H1 (cell line): ENCODE measurements at places on chromosomes 4 and X. TPM values are rescaled to one million over a fixed set of nuclear protein-coding genes. Genes with fewer than 3 reads are reported as not detected.

Gene CFAP299
- not detected in 2 replicates for total RNA-seq

Gene RIPPLY1
- total RNA-seq, result not detected in 2 replicates

Gene HTN1
- total RNA-seq, result not detected in 2 replicates

Gene EXOC1L
- not detected in 2 replicates for total RNA-seq

DNA sequence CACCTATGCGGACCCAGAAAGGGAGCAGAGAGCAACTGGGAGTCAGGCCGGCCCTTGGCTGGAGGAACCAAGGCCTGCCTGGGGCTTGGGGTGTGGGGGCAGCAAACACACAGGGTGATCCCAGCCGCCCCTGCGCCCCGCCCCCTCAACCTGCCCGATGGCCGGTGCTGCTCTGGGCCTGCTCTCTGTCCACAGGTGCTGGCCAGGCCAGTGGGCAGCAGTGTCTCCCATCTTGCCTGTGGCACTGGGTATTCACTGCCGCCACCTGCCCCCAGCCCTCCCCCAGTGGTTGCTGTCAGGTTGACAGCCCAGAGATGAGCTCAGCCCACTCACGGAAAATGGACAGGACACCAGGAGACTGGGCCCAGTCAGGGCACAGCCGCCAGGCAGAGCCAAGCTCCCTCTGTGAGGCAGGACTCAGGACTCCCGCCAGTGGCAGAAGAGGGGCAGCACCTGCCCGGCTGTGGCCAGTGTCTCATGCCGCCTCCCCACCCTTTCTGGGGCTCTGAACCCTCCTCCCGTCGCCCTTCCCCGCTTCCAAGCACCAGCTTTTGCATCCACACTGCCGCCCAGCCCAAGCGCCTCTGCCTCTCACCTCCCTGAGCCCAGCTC lies 4.7 kb downstream of the NKX1-1 start:
- peaks cover 4% of the 10 kb centered on the region; the same call in 1 of the 2 replicates for H3K4me1 ChIP-seq
- H3K27me3 ChIP-seq, result peaks cover 62% of the 10 kb centered on the region
- DNase-seq, result no peak
- peaks cover 22% of the 10 kb centered on the region; the same call in 1 of the 2 replicates for H3K36me3 ChIP-seq

DNA sequence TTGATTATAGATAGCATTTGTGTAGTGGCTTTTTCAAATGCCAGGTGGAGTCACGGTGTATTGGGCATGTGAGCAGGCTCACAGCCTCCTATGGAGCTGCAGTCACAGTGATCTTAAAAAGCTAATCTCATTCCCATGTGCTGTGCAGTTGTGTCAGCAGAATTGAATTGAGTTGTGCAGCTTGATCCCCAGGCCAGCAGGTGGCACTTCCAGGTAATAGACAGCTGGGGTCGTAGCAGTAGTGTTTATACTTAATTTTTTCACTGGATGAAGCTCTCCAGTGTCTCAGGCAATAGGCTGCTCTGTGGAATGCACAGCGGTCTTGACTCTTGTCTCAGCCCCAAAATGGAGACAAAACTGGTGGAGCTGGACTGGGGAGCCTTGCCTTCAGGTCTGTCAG lies 1028.1 kb downstream of the SH3BGRL start:
- no peaks in the 10 kb centered on the region for H3K36me3 ChIP-seq
- no peaks in the 10 kb centered on the region for H3K27me3 ChIP-seq
- no peak for DNase-seq
- no peak overlapping the region for H3K27ac ChIP-seq
- H3K4me1 ChIP-seq, result no peaks in the 10 kb centered on the region

- no peak for DNase-seq
- H3K36me3 ChIP-seq, result no peaks in the 10 kb centered on the region
- no peak overlapping the region for H3K27ac ChIP-seq
- no peak overlapping the region for H3K4me3 ChIP-seq
- peaks cover 5% of the 10 kb centered on the region; the same call in 1 of the 2 replicates for H3K4me1 ChIP-seq
Observed at GRCh38 chr4:38612646-38613414, 51.2 kb upstream of the KLF3 start.

GRCh38 chrX:65874110-65874509 lies 165.8 kb downstream of the VSIG4 start:
- H3K27ac ChIP-seq, result no peak overlapping the region
- H3K27me3 ChIP-seq, result no peaks in the 10 kb centered on the region
- no peaks in the 10 kb centered on the region for H3K36me3 ChIP-seq

DNA sequence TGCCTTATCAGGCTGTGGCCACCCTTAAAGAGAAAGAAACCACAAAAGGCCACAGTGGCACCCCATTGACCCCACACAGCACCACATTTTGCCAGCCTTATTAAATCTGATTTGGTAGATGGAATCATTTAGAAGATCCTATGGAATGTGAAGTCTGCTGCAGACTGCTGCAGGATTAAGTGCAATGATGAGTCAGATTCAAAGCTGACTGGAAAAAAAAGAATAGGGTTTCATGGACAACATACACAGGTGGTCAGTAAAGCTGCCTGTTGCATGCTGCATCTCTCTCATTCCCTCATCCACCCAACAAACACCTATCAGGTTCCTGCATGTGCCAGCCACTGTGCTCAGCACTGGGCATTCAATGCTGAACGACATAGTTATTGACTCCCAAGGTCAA lies 56.6 kb downstream of the CHST7 start:
- no peak overlapping the region for H3K4me3 ChIP-seq
- no peaks in the 10 kb centered on the region for H3K27me3 ChIP-seq
- DNase-seq, result no peak
- no peaks in the 10 kb centered on the region for H3K4me1 ChIP-seq
- no peak overlapping the region for H3K27ac ChIP-seq

GRCh38 chr4:39808231-39808749 lies 110.4 kb downstream of the UBE2K start:
- no peaks in the 10 kb centered on the region for H3K4me1 ChIP-seq
- DNase-seq, result no peak
- H3K4me3 ChIP-seq, result no peak overlapping the region
- H3K36me3 ChIP-seq, result no peaks in the 10 kb centered on the region
- no peak overlapping the region for H3K27ac ChIP-seq

- H3K4me1 ChIP-seq, result no peaks in the 10 kb centered on the region; the same call in 1 of the 2 replicates
- H3K4me3 ChIP-seq, result no peak overlapping the region
- peaks cover 5% of the 10 kb centered on the region for H3K36me3 ChIP-seq
- DNase-seq, result peak; percentile 80
Observed at GRCh38 chrX:130024127-130024526, 41.7 kb downstream of the BCORL1 start.

DNA sequence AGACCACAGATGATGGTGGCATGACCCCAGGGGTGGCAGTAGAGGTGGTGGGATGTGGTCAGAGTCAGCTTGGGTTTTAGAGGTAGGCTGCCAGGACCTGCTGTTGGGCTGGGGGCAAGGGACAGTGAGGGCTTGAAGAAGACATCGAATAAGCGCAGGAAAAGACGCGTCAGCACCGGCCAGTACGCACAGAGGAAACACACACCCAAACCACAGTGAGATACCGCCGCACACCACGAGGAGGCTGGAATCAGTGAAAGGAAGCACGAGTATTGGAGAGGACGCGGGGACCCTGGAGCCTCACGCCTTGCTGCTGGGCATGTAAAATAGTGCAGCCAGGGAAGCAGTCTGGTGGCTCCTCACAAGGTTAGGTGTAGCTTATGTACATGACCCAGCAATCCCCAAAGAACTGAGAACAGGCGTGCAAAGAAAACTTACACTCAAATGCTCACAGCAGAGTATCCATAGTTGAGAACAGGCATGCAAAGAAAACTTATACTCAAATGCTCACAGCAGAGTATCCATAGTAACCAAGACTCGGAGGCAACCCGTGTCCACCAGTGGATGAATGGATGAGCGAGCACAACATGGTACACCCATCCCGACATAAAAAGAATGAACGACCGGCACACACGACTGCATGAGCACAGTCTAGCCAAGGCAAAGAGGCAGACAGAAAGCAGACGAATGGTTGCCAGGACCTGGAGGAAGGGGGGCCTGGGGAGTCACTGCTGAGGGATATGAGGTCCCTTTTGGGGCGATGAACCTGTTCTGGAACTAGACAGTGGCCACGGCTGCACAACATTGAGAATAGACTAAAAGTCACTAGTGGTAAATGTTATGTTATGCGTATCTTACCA lies 13.3 kb downstream of the PDZD4 start:
- H3K4me1 ChIP-seq, result peaks cover 3% of the 10 kb centered on the region
- DNase-seq, result no peak
- no peaks in the 10 kb centered on the region for H3K36me3 ChIP-seq
- no peaks in the 10 kb centered on the region for H3K27me3 ChIP-seq
- H3K4me3 ChIP-seq, result no peak overlapping the region
